ENCODE measurements at places on chromosomes 7 and 10.

DNA sequence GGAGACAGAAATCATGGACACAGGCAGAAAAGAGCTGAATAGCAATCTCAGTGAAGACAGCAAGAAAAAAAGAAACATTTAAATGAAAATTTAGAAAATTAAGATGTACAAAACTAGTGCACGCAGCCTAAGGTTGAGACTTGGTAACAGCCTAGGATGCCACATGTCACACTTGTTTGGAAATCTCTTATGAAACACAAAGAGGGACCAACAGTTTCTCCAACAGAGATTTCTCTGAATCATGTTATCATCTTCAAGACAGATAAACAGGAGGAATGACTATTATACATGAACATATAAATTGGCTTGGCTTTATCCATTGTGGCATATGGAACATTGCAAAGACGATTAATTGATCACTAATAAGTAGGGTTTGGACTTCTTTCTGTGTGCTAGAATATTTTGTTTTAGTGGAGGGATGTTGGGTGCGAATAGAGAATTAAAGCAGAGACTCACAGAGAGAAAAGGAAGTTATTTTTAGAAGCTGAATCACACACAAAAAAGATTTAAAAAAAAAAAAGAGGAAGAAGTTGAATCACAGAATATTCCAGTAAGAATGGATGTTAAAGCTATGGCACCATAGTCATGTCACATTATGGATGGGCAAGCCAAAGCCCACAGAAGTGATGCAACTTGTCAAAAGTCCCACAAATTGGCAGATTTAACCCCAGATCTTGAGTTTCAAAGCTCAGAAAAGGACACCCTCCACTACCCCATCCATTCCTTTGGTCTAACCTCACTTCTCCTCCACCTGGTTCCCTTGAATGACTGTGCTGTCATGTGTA is 91.6 kb downstream of the MYOF start:
- DNase-seq: no peak

DNA sequence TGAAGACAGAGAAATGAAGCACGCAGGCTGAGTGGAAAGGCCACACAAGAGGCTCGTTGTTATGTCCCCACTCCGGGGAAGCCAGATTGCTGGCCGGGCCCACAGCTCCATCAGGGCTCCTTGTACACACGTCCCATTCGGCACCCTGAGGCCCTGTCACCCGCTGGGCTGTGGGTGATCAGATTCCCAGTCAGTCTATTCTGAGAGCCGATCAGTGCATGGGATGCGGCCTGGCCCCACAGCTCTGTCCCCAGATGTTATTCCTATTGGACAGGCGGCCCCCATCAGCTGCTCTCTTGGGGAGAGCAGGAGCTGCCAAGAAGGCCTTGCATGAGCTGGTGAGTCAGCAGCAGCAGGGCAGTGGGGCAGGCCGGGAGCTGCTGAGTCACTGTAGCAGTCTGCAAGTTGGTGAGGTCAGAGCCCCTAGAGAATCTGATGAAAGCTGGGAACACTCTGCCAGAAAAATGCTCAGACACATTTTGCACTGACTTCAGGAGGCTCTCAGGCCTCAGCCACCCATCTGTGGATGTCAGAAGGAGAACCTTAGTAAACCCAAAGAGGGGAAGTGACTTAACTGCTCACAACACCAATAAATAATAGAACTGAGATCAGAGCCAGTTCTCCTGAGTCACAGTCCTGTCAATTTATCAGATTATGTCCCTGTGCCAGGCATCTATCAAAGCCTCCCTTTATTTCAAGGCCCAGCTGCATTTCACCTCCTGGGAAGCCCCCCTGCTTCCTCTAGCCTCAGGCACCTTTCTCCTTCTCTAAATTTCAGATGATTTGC is 9.4 kb upstream of the PSAP start:
- DNase-seq: peak; percentile 91

DNA sequence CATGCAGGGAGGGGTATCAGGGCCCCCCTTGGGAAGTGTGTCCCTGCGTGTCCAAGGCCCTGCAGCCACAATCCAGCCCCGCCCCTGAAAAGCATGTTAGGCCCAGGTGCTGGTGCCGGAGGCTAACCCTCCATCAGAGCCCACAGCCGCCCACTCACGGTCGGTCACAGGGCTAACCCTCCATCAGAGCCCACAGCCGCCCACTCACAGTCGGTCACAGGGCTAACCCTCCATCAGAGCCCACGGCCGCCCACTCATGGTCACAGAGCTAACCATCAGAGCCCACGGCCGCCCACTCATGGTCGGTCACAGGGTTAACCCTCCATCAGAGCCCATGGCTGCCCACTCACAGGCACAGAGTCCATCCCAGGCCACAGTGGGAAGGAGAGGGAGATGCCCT is 426.0 kb downstream of the DNAJB6 start:
- DNase-seq: no peak

DNA sequence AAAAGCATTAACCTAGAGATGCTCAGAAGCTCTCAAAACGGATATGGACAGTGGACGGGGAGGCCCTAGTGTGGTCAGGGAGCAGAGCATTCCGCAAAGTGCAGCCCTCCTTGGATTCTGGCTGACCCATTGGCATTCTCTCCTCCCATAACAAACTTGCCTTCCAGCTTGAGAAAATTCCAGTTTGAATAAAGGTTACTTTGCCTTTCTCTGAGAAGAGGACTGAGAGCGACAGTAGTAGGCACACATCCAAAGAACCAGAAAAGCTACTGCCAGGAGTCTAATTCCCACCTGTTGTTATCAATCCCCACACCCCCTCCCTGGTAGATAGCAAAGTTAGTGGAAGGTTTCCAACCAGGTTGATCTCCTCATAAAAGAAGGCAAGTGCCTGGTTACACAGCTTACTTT is 84.7 kb upstream of the TRIL start:
- DNase-seq: peak; percentile 63

- no peak for DNase-seq
Measured at GRCh38 chr10:51241461-51241860, 167.2 kb downstream of the PRKG1 start.

- DNase-seq: no peak
Measured at GRCh38 chr10:117439243-117439912, 64.1 kb upstream of the PDZD8 start.

DNA sequence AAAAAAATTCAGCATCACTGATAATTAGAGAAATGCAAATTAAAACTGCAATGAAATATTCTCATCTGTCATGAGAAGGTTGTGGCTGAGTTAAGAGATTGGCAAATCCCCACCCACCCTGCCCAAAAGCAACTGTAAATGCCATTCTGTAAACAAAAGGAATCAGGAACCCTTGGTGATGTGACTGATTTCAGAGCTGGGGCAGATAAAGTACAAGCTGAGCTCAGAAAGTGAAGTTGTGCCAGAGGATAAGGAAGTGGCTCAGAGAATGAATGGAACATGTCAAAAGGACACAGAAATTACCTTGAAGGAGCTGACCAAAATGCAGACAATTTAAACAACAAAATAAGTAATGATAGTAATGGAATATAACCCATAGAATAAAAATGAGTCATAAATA is 32.7 kb upstream of the ARMS2 start:
- DNase-seq: no peak

GRCh38 chr7:129670656-129671055 is 59.1 kb downstream of the NRF1 start:
- DNase-seq: no peak

- DNase-seq: no peak
Measured at GRCh38 chr7:40597517-40597916, 462.7 kb downstream of the SUGCT start.

DNA sequence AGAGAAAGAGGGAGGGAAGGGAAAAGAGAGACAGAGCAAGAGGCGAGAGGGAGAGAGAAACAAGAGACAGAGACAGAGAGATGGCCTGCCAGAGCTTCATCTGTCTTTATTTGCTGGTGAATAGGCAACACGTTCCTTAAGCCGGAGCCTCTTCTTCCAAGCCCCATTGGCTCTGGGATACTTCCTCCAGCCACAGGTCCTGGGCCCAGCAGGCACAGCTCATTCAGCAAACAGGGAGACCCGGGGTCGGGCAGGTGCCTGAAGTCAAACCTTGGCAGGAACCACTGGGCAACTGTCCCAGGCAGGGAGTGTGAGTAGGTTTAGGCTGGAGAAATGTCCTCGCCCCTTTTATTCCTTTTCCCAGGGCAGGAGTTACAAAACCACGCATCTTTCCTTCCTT is 68.2 kb downstream of the MYL10 start:
- no peak for DNase-seq

GRCh38 chr10:61024856-61025201 is 80.8 kb upstream of the RHOBTB1 start:
- peak; percentile 38 for DNase-seq

- DNase-seq: no peak
Measured at GRCh38 chr7:30164567-30164966, 29.8 kb downstream of the MTURN start.

DNA sequence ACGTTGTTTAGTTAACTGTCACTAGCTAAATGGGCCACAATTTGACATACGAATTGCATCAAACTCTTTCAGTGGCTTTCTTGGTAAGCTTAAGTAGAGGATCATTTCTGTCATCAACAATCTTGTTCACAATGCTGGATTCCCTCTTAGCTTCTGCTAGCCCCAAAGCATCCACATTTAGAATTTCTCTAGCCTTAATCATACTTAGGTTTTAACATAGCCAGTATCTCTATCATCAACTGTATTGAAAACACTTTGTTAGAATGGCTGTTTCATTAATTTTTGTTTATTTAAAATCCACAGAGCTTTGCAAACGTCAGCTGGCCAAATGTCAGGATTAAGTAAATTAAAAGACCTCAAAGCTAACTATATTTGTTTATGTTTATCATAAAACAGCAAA is 41.1 kb downstream of the ABRAXAS2 start:
- DNase-seq: no peak

DNA sequence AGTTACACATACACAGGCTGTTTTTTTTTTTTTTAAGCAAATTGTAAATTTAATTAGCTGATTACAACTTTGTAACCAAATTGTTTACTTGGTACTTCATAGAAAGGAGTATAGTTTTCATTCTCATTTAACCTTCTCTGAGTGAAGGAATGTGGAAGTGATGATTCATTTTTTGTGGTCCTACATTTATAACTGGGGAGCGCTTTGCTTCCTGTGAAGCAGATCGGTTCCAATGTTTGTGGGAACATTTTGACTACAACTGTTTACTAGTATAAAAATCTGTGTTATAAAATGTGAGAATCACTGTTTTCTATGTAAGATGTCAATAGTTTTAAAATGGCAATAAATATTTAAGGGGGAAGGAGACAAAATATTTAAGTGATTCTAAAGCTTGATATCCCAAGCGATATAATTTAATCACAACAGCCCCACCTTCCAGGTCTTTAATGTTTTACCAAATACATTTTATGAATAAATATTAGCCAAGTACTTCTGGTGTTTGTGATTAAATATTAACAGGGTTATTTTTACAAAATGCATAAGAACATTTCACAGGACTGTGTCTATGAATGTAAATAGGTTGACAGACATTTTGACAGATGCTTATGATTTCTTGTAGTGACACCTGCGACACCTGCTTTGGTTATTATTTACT is 57.1 kb downstream of the NXPH1 start:
- no peak for DNase-seq

GRCh38 chr10:130715686-130716670 is 579.8 kb downstream of the GLRX3 start:
- DNase-seq: no peak

- no peak for DNase-seq
Measured at GRCh38 chr7:131908714-131909113, 352.3 kb upstream of the PODXL start.

- no peak for DNase-seq
Measured at GRCh38 chr10:48760983-48761382, 76.3 kb downstream of the WDFY4 start.

DNA sequence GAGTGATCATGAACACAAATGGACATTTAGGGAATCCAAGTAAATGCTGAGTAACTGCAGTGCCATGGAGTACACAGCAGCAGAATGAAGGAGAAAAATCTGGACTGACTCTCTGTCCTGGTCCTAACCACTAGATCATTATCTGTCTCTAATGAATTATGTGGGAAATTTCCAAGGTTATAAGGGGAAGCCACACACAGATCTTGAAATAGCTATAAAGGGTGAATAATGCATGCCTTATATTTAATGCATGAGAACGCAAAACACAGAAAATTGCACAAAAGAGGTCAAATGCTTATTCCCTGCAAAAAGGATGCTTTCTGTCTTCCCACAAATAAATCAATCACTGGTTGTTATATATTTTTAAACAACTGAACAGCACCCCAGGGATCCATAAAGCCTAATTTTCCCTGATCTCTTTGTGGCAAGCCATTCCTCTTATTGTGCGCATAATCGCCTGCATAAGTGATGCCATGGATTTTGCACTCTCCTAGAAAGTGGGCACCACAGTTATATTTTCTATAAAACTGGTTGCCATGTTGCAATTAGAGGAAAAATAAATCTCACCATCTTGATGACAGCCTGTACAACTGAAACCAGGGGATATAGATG is 201.8 kb downstream of the XPNPEP1 start:
- no peak for DNase-seq

- DNase-seq: no peak
Measured at GRCh38 chr10:99768556-99768955, 13.9 kb upstream of the ABCC2 start.

DNA sequence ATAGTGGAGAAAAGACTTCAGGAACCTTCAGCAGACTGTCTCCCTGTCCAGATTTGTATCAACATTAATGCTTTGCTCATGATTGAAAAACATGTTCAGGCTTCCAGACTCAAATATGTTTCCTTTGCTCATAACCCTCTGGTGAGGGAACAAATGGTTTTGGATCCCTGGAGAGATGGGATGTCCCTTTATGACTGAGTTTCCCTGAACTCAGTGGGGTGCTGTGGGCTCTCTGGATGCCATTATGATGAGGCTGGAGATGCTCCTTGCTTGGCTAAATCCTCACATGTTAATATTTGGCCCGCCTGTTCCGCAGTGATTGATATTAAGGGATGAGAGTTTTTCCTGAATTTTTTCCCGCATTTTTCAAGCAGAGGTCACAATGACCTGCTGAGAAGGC is 749.4 kb downstream of the SUGCT start:
- no peak for DNase-seq

DNA sequence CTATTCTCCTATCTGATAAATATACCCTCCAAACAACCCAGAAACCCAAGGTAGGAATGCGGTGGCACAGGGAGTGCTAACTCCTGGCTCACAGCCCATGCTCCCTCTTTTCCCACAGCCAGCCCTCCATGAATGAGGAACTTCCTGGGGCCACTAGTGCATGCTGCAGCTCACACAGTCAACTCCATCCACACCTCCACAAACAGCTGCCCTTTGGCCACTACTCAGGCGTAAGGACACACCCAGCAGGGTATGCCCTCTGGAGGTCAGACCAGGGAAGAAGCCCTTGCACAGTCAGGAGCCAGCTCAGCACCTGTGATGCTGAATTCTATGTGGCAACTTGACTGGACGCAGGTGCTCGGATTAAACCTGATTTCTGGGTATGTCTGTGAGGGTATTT is 85.2 kb upstream of the PIK3CG start:
- no peak for DNase-seq

GRCh38 chr7:128697302-128697905 is 25.3 kb downstream of the GARIN1A start:
- DNase-seq: peak; percentile 35

- DNase-seq: peak; percentile 48
Measured at GRCh38 chr10:15571575-15571974, 148.1 kb downstream of the ITGA8 start.

GRCh38 chr10:69718951-69719350 is 82.8 kb upstream of the COL13A1 start:
- DNase-seq: no peak
